A549 treated with Mapracorat at 1 μM for 4 hours (cell line): ENCODE measurements at places on chromosomes 3 and 15. TPM values are rescaled to one million over a fixed set of nuclear protein-coding genes. Genes with fewer than 3 reads are reported as not detected.

Gene EFHB
- total RNA-seq = 0.78 to 2.0 TPM (median 1.0 TPM) in 5 replicates

Gene PSMD6
- 75.5 to 89.0 TPM (median 79.0 TPM) in 5 replicates for total RNA-seq

Gene SGO1
- 12.3 to 17.3 TPM (median 14.3 TPM) in 5 replicates for total RNA-seq

Gene PLA2G4E
- total RNA-seq = not detected in 5 replicates

Gene PLSCR5
- not detected in 5 replicates for total RNA-seq

Gene P2RY1
- 0.35 to 0.52 TPM (median 0.49 TPM) in 5 replicates for total RNA-seq

Gene CCDC33
- 6.7 to 8.9 TPM (median 7.2 TPM) in 5 replicates for total RNA-seq

Gene ROPN1B
- not detected in 5 replicates for total RNA-seq

Gene AMIGO3
- total RNA-seq = 0.17 to 1.5 TPM (median 0.82 TPM) in 5 replicates

Gene SMCO1
- total RNA-seq = not detected in 5 replicates

Gene RAB5A
- total RNA-seq = 38.3 to 70.4 TPM (median 50.1 TPM) in 5 replicates

Gene NPAP1
- not detected in 5 replicates for total RNA-seq

Gene MEX3B
- total RNA-seq = 3.5 to 5.7 TPM (median 4.9 TPM) in 5 replicates

Gene P2RY12
- total RNA-seq = not detected in 5 replicates

Gene FGD5
- not detected in 5 replicates for total RNA-seq

Gene GP5
- 0.04 TPM in 1 of 5 replicates, not detected in the others for total RNA-seq

Gene CADPS
- not detected in 5 replicates for total RNA-seq

Gene ADCY5
- total RNA-seq = 0.22 to 0.88 TPM (median 0.30 TPM) in 5 replicates

Gene HTR3E
- not detected in 5 replicates for total RNA-seq
